Lung (tissue), 17 donors: ENCODE measurements at places on chromosomes 4 and X.

- DNase-seq = no peak
Measured at GRCh38 chr4:158580064-158580463, 58.4 kb downstream of the RXFP1 start.

GRCh38 chr4:47465004-47465403 is 1.5 kb upstream of the COMMD8 start:
- no peak for DNase-seq

DNA sequence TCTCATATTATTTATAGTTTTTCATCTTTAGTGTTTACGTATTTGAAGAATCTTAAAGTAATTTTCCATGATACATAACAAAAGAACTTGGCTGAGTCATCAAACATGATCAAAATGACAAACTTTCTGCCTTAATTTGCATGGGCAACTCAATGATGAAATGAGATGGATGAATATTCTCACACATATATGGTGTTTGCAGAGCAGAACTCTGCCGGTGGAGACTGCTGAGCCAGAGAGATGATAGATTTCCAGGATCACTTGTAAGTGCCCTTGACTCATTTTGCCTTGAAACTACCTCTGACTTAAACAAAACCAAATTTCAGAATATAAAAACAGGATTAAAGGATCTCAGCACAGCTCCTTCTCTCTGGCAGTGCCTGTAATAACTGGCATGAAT is 38.2 kb downstream of the TRPC3 start:
- DNase-seq = no peak

GRCh38 chrX:790041-790506 is 159.5 kb downstream of the SHOX start:
- DNase-seq = no peak

DNA sequence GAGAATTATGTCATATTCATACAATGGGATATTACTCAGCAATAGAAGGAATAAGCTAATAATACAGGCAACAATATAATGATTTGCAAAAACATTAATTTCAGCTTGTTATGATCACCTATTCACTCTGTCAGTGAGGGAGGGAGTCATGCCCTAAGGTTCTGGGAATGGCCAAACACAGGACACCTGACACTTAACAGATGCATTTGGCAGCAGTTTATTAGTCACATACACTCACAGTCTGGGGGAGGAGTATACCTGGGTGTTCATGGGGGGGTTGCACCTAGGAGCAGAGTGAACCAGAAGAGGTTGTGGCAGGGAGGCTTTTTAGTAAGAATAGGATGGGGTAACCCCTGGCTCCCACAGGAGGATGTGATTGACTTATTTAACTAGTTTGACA is 38.3 kb downstream of the SERPINA7 start:
- DNase-seq = no peak

DNA sequence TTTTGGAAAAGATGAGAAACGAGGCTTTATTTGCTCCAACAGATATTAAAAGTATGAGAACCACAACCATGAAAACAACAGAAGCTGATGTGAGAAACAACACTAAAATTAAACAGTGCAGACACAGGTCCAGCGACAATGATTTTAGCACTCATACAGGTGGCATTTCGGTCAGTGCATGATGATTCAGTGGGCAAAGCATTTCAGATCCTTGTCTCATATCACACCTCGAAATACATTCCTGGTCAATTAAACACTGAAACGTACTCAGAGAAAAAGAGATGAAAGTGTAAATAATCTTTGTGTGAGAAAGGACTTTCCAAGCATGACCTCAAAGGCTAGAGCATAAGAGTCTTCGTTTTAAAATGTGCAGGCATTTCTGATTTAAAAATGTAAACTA is 85.2 kb downstream of the ACOX3 start:
- no peak for DNase-seq

- DNase-seq = no peak
Measured at GRCh38 chrX:142054094-142054493, 150.4 kb downstream of the MAGEC1 start.

DNA sequence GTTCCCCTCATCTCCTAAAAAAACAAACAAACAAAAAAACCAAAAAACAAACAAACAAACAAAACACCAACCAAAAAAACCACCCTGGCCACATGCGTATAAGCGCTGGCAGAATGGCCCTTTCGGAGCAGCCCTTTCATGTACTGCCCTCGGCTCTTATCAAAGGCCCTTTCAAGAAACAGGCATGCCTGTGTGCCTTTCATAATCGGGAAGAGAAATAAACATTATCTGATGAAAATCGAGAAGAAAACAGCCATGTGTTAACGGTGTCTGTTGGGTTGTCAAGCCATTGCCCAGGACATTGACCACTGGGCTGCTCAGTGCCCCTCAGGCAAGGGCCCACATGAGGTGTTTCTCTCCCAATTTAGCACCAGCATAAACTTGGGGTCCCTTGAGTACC is 68.3 kb downstream of the PJA1 start:
- DNase-seq = no peak

- no peak for DNase-seq
Measured at GRCh38 chr4:83890816-83891215, 354.9 kb downstream of the GPAT3 start.

DNA sequence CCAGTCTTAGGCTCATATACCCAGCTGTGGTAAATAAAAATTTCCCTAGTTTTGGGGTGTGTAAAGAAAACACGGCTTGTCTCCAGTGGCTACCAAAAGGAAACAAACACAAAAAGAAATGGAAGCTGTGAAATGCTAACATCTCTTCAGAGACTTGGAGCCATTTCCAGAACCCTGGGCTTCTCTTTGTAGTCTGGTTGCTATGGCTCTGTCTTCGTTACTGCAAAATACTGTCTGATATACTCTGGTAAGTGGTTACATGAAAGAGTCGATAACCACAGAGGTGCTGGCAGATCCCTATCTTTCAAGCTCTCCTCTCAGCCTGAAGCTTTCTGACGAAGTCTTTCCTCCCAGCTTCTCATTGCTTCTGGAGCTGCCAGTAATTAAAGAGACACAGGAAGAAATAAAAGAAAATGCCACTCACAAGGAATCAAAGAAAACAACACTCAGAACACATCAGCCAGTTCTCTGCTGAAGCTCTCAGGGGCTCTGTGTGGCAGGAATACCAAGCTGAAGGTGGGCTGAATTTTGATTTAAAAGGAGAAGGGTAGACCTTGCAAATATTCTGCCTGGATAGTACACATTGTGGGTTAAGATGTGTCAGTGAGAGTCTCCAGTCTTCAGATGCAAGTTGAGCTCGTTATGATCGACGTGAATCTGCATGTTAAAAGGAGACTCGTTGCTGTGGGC is 107.6 kb upstream of the FAM9C start:
- peak; percentile 67 for DNase-seq

DNA sequence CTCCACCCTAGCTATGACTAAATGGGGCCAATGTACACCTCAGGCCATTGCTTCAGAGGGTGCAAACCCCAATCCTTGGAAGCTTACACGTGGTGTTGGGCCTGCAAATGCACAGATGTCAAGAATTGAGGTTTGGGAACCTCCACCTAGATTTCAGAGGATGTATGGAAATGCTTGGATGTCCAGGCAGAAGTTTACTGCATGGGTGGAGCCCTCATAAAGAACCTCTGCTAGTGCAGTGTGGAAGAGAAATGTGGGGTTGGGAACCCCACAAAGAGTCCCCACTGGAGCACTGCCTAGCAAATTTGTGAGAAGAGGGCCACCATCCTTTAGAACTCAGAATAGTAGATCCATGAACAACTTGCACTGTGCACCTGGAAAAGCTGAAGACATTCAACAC is 284.1 kb downstream of the ANTXR2 start:
- no peak for DNase-seq

DNA sequence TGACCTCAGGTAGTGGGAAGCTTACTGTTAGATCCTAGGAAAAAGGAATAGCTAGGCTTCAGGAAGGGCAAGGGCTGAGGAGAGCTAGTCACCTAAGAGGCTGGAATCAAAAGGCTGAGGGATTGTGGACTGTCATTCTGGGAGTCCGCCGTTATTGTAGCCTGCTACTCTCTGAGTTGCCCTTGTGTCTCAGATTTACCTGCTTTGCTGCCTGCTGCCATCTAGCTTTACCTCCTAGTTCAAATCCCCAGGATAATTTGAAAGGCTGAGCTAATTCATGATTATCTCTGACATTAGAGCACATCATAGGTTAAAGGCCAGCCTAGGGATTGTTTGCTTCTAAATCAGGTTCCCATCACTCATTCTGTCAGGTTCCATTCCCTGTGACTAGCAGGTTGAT is 120.2 kb downstream of the FHIP1A start:
- no peak for DNase-seq

DNA sequence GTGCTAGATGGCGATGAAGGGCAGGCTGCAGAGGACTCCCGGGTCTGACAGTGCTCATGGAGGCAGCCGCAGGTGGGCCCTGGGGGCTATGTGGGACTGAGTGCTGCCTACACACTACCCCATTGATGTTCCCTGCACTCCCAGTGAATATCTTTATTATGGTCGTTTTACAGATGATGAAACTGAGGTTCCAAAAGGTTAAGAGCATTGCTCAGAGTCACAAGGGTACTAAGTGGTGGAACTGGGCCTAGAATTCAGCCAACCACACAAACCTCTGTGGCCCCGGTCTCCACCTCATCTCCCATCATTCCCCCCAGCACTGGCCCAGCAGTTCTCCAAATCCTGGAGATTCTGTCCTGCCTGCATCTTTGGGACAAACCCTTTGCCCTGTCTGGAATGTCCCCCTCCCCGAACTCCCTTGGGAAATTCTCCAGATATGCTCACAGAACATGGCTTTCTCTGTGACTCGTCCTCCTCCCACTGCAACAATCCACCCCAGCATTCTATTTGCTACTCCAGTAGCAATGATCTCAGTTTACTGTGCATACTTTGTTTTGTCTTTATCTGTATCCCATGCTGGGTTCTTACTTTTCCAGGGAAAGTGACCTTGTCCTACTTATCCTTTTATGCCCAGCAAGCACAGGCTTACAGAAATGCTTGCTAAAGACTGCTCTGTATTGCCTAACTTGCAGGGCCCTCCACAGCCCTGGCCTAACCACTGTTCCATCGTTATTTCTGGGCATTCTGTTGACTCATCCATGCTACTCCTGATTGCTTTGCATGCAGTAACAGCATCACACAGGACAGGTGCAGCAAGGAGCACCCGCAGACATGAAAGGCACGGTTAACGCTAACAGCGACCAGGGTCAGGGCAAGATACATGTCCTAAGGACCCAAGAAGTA is 14.0 kb downstream of the PNMA6F start:
- DNase-seq = no peak
